Mesenchymal stem cell (in vitro differentiated cells and primary cell): ENCODE measurements at places on chromosomes 4 and X.

- DNase-seq = no peak
Observed at GRCh38 chr4:88742561-88742960, 44.9 kb upstream of the NAP1L5 start.

GRCh38 chr4:101512416-101512815, 165.1 kb upstream of the PPP3CA start:
- no peak for DNase-seq

DNA sequence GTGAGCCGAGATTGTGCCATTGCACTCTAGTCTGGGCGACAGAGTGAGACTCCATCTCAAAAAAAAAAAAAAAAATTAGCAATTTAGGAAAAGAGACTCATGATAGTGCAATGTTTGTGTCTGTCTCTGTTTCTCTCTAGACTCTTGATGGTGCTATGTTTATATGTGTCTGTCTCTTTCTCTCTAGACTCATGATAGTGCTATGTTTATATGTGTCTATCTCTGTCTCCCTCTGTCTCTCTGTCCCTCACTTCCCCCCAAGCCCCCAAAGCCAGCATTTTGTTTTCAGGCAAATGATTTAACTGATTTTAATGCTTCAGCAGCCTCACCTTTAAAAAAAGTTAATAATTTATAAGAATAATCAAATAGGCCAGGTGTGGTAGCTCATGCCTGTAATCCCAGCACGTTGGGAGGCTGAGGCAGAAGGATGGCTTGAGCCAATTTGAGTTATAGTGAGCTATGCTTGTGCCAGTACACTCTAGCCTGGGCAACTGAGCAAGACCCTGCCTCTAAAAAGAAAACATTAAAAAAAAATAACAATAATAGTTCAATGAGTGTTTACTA, 6.9 kb downstream of the MOB1B start:
- no peak for DNase-seq

GRCh38 chr4:73735231-73735630, 5.1 kb upstream of the CXCL8 start:
- DNase-seq = peak; percentile 86

DNA sequence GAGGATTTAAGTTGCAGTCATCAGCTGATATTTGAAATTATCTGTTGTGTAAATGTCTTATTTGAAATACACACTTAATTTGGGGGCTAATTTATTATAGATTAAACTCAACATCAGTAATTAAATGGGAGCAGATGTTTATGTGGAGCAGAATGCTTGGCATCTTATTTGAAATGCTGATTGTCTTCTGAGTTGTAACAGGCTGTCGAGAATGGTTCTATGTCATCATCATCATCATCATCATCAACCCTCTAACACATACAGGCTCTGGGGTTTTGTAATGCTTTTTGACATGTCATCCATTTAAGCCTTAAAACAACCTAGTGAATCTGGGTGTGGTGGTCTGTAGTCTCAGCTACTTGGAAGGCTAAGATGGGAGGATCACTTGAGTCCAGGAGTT, 8.2 kb downstream of the MTMR1 start:
- DNase-seq = no peak

- no peak for DNase-seq
Observed at GRCh38 chr4:25863347-25863784, 578 bp upstream of the SEL1L3 start.

- peak; percentile 23 for DNase-seq
Observed at GRCh38 chrX:39149761-39150160, 348.5 kb downstream of the MID1IP1 start.

GRCh38 chr4:88443486-88443885, 13.4 kb upstream of the HERC5 start:
- DNase-seq = no peak

- no peak for DNase-seq
Observed at GRCh38 chr4:55907469-55907868, 41.3 kb upstream of the CEP135 start.

DNA sequence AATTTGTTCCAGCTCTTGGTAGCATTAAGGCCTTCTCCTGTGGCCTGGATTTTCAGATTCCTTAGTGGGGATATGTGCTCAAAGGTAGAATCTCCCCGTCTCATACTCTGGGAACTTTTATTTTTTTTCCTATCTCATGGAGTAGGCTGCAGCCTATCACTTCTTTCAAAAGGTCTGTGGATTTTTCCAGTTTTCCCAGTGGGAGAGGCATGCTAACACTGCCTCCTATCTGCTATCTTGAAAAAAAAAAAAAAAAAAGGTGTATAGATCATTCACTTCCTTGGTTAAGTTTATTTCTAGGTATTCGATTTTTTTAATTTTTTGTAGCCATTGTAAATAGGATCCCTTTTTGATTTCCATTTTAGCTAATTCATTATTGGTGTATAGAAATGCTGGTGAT, 67.1 kb downstream of the IL15 start:
- no peak for DNase-seq

DNA sequence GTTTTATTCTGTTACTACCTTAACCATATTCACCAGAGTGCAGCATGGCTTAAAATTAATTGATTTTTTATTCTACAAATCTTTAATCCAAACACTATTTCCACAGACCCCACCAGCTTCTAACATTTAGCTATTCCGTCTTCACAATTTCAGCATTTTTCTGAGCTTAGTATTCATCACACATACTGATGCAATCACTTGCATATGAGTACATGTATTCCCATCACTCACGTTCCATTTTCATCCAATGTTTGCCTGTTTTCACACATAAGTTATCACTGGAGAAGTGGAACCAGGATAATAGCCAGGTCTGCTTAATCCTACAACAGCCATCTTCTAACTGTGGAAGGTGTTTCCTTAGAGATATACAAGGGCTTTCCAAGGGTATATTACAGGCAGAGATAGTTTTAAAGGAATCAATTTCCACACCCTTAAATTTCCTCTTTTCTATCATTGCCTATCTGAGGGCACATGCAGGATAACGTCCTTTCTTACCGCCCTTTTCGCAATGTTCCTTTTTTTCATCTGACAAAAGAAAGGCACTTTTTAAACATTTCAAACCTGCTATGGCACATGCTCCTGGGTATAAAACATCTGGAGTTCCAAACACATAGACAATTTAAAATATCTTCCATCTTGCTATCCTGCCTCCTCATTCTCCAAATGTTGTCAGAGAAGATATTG, 115.8 kb downstream of the CORIN start:
- DNase-seq = no peak

- no peak for DNase-seq
Observed at GRCh38 chr4:147128787-147129186, 183.1 kb upstream of the TTC29 start.

- no peak for DNase-seq
Observed at GRCh38 chr4:138103597-138104283, 138.4 kb downstream of the SLC7A11 start.

- no peak for DNase-seq
Observed at GRCh38 chrX:63702556-63702955, 82.5 kb downstream of the ARHGEF9 start.
